Effector CD4-positive, alpha-beta T cell (primary cell): ENCODE measurements at places on chromosomes 7 and 10.

- DNase-seq, result no peak
These were observed 7.1 kb upstream of the KLHL7 start for GRCh38 chr7:23098460-23098859.

DNA sequence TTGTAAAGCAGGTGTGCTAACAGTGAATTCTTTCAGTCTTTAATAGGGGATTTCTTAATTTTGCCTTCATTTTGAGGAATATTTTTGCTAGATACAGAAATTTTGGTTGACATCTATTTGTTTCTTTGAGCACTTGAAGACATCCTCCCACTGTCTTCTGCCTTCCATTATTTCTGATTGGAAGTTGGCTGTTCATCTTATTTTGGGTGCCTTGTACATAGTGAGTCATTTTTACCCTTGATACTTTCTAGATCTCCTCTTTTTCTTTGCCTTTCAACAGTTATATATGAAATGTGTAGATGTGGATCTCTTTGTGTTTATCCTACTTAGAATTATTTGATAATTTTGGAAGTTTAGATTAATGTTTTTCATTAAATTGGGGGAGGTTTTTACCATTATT, 631.0 kb downstream of the AUTS2 start:
- no peak for DNase-seq

DNA sequence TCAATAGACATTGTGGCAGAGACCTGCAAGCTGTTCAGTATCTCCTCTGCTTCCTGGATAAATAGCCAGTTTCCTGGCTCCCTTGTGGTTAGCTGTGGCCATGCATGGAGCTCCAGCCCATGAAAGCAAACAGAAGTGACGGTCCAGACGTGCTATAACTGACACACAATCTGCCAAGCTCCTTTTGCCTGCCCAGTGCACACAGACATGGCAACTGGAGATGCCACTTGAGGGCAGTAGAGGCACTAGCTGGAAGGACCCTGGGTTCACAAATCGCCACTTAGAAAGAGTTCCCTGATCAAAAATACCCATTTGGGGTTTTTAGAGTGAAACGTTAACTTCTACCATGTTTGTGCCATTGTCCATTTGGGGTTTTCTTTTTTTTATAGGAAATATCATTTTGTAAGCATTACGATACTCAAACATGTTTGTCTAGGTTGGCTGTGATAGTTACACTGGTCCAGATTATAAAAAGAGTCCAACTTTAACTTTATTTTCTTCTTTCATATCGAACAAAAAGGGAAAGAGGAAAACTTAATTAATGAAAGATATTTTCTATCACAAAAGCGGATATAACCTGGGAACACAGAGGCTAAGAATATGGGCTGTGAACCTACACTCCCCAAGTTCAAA, 31.3 kb downstream of the KIN start:
- no peak for DNase-seq

DNA sequence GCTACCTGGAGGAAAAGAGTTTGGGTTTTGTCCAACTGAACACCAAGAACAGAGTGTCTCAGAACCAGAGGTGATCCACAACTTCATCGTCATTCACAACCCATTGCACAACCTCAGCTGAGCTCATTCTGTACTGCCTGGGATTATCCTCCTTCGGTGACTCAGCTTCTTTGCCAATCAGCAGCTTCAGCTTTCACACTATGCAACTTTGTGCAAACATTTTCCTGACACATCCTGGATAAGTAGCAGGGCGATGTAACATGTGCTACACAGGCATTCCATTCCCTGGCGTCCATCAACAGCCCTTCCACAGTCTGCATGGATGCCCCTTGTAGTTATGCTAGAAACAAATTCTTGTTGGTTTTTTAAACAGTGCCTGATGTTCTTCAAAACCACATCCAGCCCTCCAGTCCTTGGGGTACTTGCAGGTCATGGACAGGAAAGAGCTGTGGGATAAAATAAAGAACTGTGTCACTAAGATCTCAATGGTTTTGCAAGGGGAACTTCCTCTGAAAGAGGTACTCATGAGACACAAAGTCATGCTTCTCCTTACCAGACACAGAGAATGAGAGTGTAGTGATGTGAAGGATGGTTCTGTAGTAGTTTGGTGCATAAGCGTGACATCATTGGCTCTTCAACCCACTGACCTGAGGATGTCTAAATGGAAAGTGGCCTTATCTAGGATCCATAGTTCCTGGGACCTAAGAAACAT, 478.5 kb downstream of the KIF20B start:
- no peak for DNase-seq

DNA sequence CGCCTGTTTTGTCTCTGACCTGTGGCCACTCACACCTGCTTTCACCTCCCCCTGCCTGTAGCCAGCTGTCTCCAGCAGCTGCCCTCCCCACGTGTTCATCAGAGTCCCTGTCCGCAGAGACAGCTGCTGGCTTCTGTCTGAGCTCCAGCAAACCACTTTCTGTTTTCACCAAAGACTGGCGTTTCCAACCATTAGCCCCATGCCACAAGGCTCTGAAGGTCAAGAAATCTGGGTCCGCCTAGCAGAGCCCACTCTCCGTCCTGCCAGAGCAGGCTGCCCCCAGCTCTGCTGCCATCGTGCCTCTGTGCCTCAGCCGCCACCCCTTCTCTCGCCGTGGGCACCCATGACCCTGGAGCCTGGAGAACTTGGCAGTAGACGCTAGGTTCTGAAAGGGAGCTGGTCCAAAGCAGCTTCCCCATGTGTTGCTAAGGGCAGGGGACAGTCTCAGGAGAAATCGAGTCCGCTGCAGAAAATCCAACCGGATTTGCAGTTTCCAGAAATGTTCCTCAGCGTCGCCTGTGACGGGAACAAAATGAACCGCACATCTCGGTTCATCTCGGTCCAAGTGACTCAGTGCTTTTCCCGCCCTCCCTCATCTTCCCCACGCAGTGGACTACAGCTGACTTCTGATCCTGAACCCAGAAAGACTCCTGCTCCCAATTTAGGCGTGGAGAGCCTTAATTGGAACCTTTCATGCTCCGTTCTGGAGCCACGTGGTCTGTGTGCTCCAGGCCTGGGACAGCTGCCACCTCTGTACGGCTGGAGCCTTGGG, 28.0 kb downstream of the TMEM120A start:
- no peak for DNase-seq

GRCh38 chr7:77942431-77942830, 143.9 kb downstream of the PHTF2 start:
- no peak for DNase-seq

GRCh38 chr7:134448356-134449229, 10.3 kb downstream of the AKR1B1 start:
- DNase-seq, result no peak

GRCh38 chr7:34208878-34209621, 303.7 kb downstream of the BMPER start:
- DNase-seq, result no peak

DNA sequence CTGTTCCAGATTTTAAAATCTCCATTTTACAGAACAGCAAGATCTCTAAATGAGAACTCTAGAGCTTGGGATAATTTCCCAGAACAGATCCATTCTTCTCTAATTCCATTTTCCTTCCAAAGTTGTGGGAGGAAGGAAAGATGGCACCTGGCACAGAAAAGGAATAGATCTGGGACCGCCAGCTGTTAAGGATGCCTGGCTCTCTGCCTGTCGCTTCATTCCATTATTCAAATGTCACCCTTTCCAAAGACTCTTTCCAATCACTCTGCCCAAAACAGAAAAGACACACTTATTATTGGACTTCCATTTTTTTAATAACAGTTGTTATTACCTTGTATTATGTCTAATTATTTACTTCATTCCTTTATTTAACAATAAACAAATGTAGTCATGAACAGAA, 751 bp upstream of the OR9A2 start:
- no peak for DNase-seq

GRCh38 chr7:114977277-114977676, 55.4 kb downstream of the MDFIC start:
- DNase-seq, result no peak

DNA sequence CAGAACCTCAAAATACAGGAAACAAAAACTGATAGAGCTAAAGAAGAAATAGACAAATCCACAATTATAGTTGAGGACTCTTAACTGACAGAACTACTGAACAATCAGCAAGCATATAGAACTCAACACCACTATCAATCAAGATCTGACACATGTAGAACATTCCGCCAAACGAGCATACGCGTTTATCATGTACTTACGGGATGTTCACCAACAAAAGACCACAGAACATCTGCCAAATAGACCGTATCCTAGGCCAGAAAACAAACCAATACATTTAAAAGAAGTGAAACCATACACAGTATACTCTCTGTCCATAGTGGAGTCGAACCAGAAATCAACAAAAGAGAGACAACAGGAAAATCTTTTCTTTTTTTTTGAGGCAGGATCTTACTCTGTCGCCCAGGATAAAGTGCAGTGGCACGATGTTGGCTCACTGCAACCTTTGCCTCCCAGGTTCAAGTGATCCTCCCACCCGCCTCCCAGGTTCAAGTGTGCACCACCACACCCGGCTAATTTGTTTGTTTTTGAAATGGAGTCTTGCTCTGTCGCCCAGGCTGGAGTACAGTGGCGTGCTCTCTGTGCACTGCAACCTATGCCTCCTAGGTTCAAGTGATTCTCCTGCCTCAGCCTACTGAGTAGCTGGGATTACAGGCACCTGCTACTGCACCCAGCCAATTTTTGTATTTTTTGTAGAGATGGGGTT, 5.1 kb downstream of the GNA12 start:
- DNase-seq, result no peak

DNA sequence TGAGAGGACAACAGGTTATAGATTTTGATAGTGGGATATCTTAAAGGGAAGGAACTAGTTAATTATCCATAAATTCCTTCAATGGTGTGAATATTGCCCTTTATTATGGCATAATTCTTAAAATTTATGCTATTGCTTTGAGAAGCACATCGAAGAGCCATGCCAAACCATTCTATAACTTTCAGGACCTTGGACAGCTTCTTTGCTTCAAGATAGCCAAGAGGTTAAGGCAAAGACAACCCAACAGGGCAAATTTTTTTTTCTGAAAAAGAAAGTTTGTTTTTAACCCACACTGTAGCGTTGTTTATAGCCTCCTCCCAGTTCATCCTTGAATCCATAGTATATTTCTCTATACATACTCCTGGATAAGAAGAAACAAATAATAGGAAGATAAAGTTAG, 103.2 kb downstream of the NRG3 start:
- no peak for DNase-seq

GRCh38 chr10:51910596-51910995, 211.2 kb upstream of the CSTF2T start:
- DNase-seq, result no peak

- DNase-seq, result no peak
These were observed 32.1 kb upstream of the PFKFB3 start for GRCh38 chr10:6170638-6171037.

DNA sequence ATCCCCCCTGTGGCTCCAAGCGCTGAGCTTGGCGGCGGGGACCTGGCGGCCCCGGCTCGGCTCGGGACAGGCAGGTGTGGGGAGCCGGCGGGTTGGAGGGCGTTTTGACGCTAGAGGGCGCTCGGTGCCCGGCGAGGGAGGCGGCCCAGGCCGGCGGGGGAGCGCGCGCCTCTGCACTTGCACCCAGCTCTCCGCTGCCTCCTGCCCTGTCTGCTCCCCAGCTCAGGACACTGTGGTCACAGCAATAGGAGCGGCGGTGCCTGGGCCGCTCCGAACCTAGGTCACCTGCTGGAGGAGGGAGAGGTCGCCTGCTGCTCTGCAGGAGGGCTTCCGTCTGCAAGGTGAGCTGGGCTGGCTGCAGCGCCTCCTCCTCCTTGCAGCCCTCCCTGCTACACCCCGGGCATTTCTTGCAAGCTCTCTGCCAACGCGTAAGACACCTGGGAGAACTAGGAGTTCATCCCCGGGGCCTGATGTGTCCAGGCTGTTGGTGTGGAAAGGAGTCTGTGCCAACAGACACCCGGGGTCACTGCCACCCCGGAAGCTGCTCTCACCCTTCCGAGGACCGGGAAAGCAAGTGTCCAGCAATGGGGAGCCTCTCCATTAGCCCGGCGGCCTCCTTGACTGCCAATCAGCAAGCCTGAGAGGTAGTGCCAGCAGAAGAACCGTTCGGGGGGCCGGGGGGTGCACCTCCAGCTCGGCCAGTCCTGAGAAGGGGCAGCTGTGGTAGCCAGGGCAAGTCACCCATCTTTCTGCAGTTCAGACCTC, 620.4 kb downstream of the GALNT17 start:
- DNase-seq, result no peak

DNA sequence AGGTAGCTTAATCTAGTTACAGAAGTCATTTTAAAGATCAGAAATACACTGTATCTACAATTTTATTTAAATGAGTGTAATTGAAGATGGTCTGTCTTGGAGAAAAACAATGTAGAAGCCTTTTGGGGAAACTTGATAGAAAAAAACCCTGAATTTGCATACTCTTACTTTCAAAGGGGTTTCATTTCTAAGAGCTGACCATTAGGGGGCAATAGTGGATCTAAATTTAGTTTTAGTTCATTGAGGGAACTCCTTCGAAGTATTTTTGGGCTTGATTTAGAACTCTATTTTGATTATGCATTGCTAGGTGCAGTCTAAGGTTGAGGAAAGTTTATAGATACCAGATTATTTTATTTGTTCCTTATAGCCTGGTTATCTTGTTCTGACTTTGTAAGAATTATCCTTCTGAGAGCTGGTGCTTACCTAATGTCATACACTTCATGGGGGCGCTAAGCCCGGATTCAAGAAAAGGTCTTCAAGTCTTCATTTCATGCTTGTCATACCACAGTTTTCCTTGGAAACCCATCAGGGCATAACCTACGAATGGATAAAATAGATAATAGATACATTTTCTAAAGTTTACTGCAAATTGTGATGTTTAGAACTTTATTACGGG, 69.1 kb upstream of the MXI1 start:
- no peak for DNase-seq

- no peak for DNase-seq
These were observed 21.9 kb upstream of the CDCA7L start for GRCh38 chr7:21967598-21968003.

DNA sequence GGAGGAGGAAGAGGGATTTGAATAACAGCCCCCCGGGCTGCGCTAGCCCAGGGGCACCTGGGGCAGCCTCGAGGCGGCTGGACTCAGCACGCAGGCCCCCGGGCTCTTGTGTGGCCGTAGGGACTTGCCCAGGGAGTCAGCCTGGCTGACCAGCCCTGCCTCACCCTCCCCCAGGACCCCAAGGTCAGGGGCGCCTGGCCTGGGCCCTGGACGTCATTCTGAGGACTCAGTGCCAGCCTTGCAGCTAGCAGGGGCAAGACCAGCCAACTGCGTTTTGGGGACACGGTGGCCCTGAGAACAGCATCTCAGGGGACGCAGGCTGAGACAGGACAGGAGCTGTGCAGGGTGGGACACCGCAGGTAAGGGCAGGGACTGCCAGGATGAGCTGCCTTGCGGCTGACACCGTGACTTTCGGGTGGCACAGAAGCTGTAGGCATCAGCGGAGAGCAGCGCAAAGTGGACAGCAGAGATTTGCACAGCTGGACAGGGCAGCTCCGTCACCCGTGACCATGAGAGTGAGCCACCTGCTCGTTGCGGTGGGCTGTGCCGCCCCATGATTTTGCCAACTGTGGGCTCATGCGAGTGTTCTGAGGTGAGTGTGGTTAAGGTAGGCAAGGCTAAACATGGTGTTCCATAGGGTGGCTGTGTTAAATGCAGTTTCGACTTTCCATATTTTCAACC, 48.1 kb upstream of the UBE3C start:
- no peak for DNase-seq

- DNase-seq, result no peak
These were observed 985 bp upstream of the ETV1 start for GRCh38 chr7:13990319-13990983.
